ENCODE measurements at places on chromosomes 7 and 10.

DNA sequence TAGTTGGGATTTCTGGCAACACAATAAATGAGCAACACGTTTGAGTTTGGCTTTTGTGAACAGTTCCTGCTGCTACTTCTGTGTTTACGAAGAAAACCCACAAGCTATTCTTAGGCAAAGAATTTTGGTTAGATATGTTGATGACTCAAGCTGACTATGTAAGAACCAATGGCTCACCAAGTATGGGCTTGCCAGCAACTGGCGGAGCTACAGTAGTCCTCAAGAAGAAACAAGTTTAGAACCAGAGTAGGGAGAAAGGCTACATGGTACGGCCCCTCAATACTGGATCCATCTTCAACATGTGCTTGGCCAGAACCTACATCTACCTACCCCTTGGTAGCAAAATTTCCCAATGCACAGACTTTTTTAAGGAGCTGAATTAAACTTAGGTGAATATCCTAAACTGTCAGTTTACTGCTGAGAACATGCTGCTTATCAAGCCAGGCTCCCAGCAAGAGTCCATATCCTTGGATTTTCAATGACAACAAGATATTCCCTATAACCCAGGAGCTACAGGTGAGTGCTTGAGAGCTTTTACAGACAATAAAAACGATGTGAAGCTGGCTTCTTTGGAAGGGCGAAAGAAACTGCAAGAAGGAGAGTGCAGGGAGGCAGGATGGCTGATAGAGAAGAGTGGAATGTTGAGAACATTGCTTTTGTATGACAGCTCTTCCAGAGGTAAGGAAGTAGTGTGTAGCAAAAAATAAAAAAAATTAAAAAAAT is 74.3 kb upstream of the ASAH2 start:
- DNase-seq: no peak

- DNase-seq: no peak
Measured at GRCh38 chr10:3365630-3366029, 193.0 kb upstream of the PITRM1 start.

GRCh38 chr7:110804501-110804900 is 286.4 kb upstream of the LRRN3 start:
- DNase-seq: no peak

DNA sequence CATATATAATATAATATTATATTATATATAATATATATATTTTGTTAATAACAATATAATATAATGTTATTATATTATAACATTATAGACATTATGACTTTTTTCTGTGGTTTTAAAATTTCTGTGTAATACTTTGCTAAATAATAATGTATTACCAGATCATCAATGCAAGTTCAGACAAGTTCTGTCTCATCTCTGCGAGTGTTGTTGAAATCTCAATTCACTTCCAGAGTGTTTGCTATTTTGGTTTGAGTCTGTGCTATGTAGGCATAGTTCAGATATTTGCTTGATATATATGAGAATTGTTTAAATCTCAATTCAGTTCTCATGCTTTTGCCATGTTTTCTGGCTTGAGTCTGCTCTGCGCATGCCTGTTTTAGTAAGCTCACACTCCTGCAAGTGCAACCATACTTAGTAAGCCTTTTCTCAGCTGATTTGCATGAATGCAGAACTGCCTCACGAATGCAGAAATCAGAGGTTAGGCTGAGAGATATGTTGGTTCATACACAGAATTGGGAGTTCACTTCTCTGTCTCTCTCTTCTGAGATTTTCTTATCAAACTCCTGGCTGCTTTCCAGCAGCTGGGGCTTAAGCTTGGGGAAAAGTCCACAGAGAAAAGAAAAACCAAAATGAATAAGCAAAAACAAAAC is 830.2 kb upstream of the SORCS1 start:
- DNase-seq: no peak

DNA sequence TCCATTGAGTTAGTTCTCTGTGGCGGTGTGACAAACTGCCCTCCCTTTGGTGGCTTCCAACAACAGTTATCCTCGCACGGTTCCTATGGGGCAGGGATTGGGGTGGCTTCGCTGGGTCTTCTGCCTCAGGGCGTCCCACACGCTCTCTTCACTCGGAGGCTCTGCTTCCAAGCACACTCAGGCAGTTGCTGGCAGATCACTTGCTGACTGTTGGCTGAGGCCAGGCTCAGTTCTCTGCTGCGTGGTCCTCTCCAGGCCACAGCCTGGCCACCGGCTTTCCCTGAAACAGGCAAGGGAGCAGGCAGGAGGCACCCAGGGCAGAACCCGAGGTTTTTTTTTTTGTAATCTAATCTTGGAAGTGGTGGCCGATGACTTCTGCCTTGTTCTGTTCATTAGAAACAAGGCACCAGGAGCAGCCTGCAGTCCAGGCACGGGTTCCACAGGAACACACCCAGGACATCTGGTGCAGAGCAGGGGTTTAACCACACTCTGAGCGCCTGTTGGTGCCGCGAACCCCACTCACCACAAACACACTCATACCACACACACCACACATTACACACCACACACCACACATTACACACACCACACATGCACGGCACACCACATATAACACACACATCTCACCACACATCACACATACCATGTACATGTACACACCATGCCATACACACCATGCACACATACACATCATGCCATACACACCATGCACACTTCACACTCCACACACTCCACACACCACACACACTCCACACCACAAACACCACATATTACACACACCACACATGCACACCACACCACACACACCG is 112.2 kb downstream of the PTPN20 start:
- DNase-seq: no peak

DNA sequence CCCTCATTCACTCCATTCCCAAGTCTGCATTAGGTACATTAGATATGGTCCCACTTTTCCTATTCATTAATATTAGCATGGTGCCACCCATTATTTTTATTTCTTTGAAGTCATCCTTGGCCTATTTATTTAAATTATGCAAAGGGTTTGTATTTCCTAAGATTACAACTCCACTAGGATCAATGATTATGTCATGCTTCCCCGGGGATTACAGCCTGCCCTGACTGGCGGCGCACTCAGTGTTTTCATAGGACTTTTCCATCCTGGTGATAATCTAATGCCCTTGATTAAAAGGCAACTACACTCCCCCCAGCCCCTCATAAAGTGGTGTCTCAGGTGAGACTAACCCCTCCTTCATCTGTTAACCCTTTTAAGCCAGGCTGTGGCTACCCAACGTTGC is 187.2 kb downstream of the POU6F2 start:
- no peak for DNase-seq

GRCh38 chr10:125165584-125166573 is 5.5 kb upstream of the CTBP2 start:
- no peak for DNase-seq

- DNase-seq: no peak
Measured at GRCh38 chr7:90383861-90384260, 19.4 kb upstream of the CLDN12 start.

DNA sequence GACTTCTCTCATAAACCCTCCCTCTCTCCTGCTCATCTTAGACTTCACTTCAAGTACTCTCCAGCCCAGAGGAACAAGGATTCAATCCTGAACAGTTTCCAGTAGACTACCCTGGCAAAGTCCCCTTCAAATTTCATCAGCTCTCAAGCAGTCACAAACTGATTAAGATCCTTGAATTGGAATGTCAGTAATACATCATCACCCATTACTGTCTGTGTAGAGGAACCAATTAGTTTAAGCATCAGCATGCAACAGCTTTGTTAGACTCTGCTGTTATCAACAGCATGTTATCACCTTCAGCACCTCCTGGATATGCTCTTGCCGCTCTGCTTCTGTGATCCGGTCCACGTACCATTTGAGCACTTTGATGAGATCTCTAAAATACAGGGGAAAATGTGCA is 307.0 kb upstream of the IMMP2L start:
- DNase-seq: no peak

DNA sequence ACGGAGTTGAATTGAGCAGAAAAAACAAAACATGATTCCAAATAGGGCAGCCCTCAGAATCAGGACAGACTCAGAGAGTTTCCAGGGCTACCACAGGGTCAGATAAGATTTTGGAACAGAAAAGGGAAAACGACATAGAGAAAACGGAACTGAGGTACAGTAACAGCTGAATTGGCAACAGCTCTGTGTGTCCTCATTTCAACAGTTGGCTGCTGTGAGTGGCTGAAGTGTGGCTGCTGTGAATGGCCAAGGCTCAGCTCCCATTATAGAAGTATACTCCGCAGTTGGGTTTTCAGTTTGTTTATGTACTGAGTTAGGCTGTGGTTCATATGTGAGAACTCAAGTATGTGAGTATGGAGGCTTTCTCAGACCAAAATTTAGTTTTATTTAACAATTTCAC is 32.0 kb downstream of the ANTXRL start:
- DNase-seq: no peak

- DNase-seq: no peak
Measured at GRCh38 chr10:21953585-21954057, 49.9 kb downstream of the DNAJC1 start.

DNA sequence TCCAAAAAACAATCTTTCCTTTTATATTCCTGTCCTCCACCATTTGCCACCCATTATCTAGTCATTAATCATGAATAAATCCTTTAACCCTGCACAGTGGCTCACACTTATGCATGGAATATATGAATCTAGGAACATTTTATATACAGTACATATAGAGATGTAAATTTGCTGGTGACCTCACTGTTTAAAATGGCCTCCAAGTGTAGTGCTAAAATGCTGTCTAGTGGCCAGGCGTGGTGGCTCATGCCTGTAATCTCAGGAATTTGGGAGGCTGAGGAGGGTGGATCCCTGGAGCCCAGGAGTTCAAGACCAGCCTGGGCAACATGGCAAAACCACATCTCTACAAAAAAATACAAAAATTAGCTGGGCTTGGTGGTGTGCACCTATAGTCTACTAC is 9.6 kb downstream of the NANOS1 start:
- DNase-seq: no peak

- DNase-seq: no peak
Measured at GRCh38 chr10:95537542-95537927, 23.6 kb downstream of the SORBS1 start.

DNA sequence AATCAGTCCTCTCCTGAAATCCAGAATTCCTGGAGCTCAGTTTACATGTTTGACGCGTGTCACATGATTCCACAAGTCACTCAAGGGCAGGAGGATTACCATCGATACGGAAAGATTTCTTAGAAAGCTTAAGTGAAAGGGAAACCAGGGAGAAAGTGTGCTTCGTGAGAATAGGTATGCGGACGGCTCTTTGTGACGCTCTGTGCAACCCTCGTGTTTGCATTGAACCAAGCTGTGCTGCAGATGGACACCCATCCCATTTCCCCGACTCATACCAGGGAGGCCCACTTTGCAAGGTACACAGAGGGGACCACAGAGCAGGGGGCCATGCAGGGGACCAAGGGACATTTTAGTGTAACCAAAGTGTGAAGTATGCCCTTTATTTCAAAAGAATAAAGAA is 43.2 kb downstream of the IKZF1 start:
- DNase-seq: no peak

DNA sequence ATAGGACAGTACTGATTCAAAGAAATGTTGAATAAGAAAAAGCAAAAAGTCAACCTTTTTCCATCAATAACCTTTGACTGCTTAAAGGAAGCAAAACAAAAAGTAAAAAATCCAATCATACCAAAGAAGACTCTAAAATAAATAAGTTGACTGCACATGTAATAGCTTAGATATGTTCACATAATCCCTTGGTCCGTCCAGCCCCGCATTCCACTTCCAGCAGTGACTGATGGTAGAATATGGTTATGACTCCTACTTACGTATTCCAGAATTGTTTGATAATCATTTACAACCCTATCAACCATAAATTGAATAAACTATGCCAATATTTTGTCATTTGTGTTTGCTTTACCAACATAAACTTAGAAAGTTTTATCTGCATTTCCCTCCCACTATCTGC is 77.9 kb downstream of the CTNNA3 start:
- no peak for DNase-seq

DNA sequence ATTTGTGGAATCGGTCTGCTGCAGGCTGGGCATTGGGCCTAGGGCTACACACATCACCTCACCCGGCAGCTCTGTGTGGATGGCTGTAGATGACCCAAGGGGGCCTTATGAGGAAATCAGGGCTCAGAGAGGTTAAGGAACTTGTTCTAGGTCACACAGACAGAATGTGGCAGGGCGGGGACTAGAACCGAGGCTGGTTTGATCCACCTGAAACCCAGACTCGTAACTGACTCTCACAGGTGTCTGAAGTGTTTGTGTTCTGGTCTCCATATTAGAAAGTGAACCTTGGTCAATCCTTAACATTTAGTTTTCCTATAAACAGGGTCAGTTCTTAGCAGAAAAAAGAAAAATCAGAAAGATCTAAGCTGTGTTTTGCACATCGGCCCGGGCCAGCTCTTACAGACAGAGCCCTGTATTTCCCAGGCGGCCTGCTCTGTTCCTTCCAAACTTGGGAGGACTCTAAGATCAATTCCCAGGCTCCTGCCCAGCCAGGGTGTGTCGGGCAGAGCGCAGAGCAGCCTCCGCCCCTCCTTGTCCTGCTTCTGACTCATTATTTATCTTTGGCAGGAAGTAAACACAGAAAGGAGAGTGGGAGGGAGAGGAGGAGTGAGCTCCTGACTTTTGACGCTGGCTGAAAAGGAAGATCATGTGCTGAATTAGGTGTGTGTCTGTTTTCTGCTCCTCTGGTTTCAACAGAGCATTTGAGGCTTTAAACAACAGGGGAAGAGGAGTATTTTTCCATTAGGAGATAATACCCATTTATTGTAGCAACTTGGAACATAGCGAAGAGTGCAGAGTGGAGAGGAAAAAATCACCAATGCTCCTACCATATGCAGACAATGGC is 74.1 kb downstream of the TACC2 start:
- DNase-seq: no peak

GRCh38 chr7:155918720-155919390 is 106.6 kb upstream of the SHH start:
- DNase-seq: no peak

- DNase-seq: no peak
Measured at GRCh38 chr10:10392511-10392910, 625.2 kb upstream of the CELF2 start.

- DNase-seq: no peak
Measured at GRCh38 chr10:77172086-77172485, 465.5 kb downstream of the KCNMA1 start.

DNA sequence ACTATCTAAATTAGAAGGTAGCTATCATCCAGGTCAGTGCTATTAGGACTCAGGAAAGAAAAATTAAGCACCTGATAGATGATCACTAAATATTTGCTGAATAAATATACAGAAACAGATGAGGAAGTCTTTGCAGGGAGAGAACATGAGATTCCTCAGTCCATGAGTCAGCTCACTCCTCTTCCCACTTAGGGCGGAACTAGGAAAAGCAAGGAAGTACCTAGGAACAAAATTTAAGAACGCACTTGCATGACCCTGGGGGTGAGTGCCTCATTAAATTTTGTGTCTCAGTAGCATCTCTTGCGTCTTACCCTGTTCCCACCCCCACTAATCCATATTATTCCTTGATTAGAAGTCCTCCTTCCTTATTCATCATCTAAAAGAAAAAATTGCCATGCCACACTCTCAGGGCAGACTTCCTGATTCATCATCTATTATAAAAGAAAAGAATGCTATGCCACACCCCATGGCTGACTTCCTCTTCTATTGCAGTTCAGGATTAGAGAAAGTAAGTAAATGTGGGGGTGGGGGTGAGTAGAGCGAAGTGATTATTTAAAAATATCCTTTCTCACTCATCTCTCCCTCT is 208.8 kb downstream of the THSD7A start:
- DNase-seq: no peak
